ENCODE measurements at places on chromosomes 7 and 10. TPM values are rescaled to one million over a fixed set of nuclear protein-coding genes. Genes with fewer than 3 reads are reported as not detected.
A peak's percentile ranks its signal among the peaks of the same experiment; 100 is the strongest.

DNA sequence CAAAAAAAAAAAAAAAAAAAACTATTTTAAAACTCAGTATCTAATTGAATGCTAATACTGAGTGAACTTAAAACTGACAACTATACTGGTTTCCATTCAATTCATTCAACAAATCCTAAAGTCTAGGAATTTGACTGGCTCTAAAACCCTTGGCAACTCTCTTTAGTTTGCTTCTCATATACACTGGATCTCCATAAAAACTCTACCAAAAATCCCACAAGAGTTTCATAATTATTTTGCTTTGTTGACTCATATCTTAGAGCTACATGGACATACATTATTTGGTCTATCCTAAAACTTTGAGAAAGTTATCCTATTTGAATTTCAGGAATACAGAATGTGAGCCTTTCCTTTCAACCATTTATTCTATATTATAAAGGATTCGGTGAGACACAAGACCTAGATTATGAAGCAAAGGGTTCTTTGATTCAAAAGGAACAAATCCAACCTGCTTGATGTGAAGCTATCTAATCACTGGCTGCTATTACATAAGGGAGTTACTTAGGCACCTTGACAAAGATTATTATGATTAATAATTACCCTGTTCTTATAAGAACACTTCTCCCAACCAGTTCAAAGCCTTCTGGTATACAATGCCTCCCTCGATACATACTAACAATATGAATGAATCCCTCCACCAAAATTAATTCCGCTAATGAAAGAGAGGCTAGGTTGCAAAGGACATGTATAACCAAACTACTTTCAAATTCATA lies 15.8 kb upstream of the KMT2E start:
- no peak for DNase-seq

GRCh38 chr7:3172768-3173280 lies 128.2 kb upstream of the SDK1 start:
- DNase-seq, result no peak

- no peak for DNase-seq
These were observed 35.7 kb downstream of the ITPRID1 start for GRCh38 chr7:31549611-31550010.

CH25H gene
- total RNA-seq, result 3.2 TPM

DNA sequence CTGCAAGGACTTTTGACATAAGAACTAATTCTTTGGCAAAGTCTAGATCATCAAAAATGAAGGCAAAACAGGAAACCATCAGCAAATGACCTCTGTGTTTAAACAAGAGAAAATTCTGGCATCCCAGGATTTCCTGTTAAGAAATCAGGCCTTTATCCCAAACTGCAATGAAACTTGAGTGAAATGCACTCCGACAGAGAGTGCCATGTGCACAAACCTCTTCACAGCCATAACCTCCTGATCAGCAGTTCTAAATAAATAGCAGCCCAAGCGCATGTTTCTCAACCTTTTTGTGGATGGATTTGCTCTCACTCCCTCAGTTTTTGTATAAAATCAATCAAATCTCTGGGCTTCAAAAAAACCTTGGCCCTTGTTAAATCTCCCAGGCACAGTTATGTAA lies 107.7 kb upstream of the EEPD1 start:
- no peak for DNase-seq

DNA sequence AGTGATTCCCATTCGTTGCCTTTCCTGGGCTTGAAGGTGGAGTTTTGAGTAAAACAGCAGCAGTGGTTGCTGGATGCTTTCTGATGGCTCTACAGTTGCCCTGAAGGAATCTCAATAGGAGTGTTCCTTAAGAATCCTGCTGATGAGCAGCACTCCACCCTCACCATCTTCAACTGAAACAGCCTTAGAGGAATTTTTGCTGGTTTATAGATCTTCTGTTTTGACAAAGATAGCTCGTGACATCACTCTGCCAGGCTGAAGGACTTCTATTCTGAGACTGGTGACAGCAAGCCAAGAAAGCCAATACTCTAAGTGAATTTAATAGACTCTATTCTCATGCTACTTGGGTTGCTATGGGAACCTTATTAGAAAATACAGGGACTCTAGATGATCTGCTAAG lies 1014.7 kb downstream of the NRG3 start:
- DNase-seq, result no peak

- DNase-seq, result no peak
These were observed 26.4 kb downstream of the MBL2 start for GRCh38 chr10:52746169-52746568.

DNA sequence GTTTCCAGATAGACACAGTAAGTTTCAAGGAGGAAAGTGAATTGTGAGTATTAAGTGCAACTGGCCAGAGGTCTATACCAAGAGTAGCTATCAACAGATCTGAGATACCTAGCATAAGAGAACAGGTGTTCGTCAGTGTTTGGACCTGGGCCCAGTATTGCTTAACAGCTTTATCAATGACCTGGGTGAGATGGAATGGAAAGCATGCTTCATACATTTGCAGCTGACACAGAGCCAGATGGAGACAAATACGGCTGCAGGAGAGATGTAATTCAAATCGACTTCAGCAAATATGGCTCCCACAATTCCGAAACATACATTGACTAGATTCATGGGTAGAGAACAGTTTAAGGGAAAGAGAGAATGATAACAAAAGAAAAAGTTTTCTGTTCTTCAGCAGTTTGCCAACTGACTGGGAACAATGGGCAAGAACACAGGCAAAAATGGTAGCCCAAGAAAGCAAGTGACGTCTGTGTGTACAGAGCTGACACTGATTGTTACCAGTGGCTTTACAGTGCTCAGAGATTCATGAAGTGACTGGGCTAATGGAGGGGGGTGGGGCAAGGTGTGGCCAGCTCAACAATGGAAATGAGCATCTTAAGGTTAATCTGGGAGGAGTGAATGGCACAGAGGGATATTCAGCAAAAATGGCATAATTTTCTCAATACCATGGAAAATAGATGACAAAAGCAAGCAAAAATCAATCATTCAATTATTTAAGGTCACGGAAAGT lies 28.0 kb upstream of the COBL start:
- DNase-seq, result peak; percentile 28

DNA sequence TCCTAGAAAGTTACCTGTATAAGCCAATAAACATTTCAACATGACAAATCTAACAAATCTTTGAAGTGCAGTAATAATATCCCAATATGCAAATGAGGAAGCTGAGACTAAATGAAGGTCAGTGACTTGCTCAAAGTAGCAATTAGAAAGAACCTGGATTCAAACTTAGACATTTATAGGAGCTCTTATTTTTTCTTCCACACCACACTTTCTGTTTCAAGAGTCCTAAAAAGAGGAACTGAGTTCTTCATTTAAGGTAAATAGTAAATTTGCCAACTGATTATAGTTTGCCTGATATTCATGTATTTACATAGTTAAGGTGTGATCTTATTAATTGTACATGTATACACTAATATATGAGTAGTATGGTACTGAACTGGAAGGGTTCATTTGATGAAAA lies 44.0 kb downstream of the KLHDC10 start:
- DNase-seq, result no peak

GRCh38 chr7:2255145-2256139 lies 13.4 kb downstream of the NUDT1 start:
- DNase-seq, result no peak

DNA sequence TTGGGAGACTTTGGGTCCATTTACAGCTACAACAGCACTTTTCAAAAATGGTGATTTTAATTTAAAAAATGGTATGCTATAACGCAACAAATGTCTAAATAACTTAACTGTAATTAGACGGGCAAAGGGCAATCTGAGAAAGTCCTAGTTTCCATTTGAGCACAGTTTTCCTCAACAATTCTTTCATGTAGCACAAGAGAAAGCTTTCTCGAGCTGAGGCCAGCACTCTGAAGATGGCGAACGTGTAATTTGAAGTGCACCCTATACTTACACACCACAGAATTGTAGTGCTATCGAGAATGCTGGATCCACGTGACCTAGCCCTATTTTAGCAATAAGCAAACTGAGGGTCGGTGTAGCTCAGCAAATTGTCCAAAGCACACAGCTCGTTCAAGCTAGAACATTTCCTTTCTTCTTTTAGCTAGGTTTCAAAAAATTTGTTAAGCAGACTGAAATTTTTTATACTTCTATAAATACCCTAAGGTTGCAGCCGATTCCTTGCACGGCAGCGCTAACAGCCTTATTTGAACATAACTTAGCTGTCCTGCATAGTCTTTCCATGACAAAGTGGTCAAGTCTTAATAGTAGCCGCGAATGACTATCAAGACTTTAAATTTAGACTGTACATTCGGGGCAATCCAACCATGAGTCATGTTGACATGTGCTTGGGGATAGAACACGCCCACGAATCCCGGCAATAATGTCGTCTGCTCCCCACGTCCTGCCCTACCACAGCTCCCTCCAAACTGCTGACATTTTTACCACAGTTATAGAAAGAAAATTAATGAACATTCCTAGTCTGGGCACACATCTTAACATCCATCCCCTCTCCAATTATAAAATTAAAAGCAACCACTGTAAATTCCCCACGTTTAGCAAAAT lies 10.0 kb downstream of the KLF6 start:
- no peak for DNase-seq

- DNase-seq, result peak; percentile 97
These were observed 1.2 kb upstream of the PLXNA4 start for GRCh38 chr7:132577206-132578049.

CPA2 gene
- total RNA-seq, result not detected

- no peak for DNase-seq
These were observed 102.2 kb upstream of the ANKRD1 start for GRCh38 chr10:91022924-91023699.

DNA sequence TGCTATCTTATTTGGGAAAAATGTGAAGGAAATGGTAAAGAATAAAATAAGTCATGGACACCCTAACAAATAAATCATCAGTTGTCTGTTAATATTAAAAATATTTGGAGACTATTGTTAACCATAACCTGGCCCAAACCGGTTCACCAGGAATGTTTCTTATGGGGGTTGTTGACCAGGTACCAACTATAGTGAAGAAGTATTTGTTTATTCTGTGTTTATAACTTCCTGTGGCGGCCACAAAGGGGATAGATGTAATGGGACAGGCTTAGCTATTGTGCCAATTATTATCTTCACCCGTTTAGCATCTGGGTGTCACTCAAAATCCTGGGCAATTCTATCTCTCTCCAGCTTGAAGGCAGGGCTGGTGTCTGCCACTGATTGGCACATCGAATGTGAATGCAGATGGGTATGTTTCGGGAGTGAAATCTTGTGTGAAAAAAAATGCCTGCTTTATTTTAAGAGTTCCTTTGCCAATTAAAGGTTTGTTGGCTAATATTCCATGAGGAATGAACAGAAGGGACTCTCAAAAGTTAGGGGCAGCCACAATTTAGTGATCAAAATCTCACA lies 500.9 kb downstream of the ARL4A start:
- no peak for DNase-seq

- peak; percentile 82 for DNase-seq
These were observed 26.5 kb upstream of the NUB1 start for GRCh38 chr7:151315038-151315655.

- no peak for DNase-seq
These were observed 44.2 kb upstream of the PRSS58 start for GRCh38 chr7:142301923-142302550.

DNA sequence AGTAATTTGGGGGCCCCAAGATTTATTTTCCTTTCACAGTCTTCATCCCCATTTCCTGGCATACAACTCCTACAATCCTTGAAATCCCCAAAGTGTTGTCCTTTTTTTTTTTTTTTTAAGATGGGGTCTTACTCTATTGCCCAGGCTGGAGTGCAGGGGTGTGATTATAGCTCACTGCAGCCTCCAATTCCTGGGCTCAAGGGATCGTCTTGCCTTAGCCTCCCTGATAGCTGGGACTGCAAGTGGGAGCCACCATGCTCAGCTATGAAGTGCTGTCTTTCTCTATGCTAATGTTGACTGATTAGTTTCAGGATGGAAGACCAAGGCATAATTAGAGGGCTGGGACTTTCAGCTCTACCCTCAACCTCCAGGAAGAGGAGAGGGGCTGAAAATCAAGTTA lies 41.9 kb upstream of the KAT6B start:
- no peak for DNase-seq

DNA sequence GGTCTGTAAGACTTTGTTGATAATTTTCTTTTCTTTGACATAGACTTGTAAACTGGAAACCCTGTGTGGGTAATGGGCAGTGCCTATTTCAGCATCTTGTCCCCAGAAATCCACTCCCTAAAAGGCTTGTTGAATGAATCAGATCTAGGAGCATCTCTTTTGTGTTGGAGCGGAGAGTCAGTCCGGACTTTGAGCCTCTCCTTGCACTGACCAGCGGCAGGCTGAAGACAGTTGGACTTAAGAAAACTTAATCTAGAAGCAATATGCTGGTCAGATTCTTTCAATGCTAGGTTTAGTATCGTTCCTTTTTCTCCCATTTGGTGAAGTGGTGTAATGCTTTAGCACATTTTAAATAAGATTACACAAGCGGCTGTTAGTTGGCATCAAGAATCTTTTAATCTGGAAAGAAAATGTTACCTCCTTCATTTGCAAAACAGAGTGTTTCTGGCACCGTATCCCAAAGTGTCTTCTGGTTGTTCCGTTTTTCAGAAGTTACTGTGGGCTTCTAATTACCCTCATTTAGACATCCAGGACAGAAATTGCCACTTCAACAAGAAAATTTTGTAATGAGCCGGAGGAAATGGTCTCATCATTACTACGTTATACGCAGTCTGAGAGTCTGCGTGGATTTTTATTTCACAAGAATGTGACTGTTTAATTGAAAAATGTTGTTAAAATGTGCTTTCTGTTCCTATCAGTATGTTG lies 74.7 kb downstream of the CUX1 start:
- DNase-seq, result no peak

All from kidney (tissue), 22 donors.